ENCODE measurements at places on chromosomes 1 and 21. TPM values are rescaled to one million over a fixed set of nuclear protein-coding genes. Genes with fewer than 3 reads are reported as not detected.

DNA sequence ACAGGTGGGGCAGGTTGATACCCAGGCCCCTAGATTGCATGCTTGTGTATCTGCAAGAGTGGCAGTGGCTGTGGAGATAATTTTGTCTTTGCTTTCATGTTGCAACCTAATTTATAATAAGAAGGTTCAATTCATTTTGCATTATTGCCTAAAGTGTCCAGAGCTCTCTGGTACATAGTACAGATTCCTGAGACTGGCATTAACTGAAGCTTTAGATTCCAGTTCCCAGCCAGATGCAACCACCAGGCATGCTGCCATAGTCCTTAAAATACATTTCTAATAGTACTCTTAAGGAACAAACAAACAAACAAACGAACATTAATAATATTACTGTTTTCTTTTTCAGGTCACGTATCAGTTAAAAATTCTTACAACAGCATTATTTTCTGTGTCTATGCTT, 36.9 kb downstream of the SLC35A3 start:
- H3K4me1 ChIP-seq, result no peaks in the 10 kb centered on the region
- H3K4me3 ChIP-seq, result no peak overlapping the region
- DNase-seq, result no peak
- H3K36me3 ChIP-seq, result no peaks in the 10 kb centered on the region
- H3K27ac ChIP-seq, result no peak overlapping the region

DNA sequence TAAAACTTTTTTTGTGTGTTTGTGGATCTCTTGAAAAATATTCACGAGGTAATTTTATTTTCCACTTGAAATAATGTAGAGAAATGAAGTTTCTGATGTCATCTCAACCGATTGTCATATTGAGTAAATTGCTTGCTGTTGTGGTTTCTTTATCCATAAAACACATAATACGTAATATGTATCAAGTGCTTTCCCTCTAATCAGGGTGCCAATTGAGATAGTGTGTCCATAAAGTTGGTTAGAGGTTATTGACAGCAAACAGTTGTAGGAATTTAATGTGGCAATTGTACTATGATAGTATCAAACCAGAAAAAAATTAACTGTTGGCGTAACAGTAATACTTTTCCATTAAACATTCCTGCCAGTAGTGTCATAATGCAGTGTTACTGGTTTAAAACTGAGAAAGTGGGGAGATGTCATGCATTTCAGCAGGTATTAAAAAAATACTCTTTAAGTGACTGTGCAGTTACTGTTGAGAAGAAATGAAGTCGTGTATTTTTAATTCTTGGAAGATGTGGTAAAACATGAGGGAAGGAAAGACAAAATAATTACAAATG, 38.3 kb downstream of the USP25 start:
- peaks cover 3% of the 10 kb centered on the region for H3K4me1 ChIP-seq
- H3K4me3 ChIP-seq, result no peak overlapping the region
- no peaks in the 10 kb centered on the region for H3K36me3 ChIP-seq
- DNase-seq, result no peak
- H3K27ac ChIP-seq, result no peak overlapping the region

DNA sequence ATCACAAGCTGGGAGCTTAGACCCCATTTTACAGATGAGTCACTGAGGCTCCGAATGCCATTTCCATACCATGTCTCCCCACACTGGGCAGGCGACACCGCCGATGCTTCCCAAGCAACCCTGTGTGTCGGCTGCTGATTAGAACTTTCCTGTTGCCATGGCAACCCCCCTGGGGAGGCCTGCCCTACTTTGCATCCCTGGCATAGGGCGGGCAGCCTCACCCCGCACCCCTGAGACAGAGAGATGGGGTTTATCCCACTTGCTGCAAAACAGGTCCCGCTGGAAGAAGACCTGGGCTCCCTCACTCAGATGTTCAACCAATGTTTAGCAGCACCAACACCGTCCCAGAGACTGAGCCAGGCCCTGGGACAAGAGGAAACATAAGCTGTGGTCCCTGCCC, 81.5 kb downstream of the CAMK2N1 start:
- no peak overlapping the region for H3K4me3 ChIP-seq
- H3K27me3 ChIP-seq, result peaks cover 11% of the 10 kb centered on the region
- no peaks in the 10 kb centered on the region for H3K4me1 ChIP-seq
- no peak overlapping the region for H3K27ac ChIP-seq

DNA sequence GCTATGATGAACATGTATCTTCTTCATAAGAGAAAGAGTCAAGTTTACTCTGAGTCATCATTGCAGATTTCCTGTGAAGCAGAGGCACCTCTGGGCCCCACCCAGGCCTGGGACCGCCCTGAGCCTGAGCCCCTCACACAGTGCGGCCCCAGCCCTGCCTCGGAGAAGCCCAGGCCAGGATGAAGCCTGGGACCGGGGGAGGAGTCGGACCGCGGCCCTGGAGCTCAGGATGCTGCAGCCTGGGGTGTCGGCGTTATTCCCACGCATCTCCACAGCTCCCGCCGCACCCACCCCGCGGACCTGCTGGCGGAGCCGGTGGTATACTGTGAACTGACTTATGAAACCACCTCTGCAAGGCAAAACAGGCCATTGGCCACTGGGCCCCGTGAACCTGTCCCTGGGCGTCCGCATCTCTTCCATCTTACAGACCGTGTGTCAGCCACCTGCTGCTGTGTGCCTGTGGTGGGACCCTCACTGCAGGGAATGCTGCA, 2.4 kb upstream of the COL6A1 start:
- no peaks in the 10 kb centered on the region for H3K36me3 ChIP-seq
- no peak overlapping the region for H3K4me3 ChIP-seq

DNA sequence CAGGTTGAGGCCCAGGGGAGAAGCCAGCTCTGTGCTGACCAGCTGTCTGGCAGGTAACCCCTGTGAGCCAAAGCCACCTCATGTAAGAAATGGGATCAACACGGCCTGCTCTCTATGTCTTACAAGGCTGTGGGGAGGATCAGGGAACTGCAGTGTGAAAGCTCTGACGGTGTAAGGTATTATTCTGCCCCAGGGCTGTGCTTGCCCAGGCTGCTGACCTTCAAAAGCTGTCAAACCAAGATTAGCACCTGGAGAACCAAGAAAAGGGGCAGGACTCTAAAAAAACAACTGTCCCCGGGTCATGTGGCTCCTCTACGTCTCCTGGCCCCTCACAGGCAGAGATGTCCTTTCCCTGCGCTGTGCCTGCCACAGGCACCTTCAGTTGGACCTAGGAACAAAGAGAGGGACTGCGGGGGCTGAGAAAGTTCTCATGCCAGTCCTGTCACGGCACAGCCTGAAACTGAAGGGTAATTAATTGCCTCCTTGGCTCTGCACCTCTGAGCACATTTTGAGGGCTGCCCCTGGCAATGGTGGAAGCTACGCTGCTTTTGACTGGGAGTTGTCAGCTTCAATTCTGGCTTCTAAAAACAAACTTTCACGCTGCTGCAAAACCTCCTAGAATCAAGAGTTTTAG, 77.6 kb downstream of the PGBD5 start:
- DNase-seq, result no peak
- H3K27me3 ChIP-seq, result no peaks in the 10 kb centered on the region

- DNase-seq, result no peak
- no peak overlapping the region for H3K27ac ChIP-seq
- H3K4me1 ChIP-seq, result no peaks in the 10 kb centered on the region
- no peak overlapping the region for H3K4me3 ChIP-seq
- H3K36me3 ChIP-seq, result no peaks in the 10 kb centered on the region
These were observed 24.7 kb downstream of the ZNF684 start for GRCh38 chr1:40556121-40556520.

GRCh38 chr1:153538315-153538821, 2.4 kb downstream of the S100A5 start:
- H3K27me3 ChIP-seq, result no peaks in the 10 kb centered on the region
- peaks cover 2% of the 10 kb centered on the region for H3K36me3 ChIP-seq
- H3K4me1 ChIP-seq, result peaks cover 73% of the 10 kb centered on the region
- H3K4me3 ChIP-seq, result no peak overlapping the region

DNA sequence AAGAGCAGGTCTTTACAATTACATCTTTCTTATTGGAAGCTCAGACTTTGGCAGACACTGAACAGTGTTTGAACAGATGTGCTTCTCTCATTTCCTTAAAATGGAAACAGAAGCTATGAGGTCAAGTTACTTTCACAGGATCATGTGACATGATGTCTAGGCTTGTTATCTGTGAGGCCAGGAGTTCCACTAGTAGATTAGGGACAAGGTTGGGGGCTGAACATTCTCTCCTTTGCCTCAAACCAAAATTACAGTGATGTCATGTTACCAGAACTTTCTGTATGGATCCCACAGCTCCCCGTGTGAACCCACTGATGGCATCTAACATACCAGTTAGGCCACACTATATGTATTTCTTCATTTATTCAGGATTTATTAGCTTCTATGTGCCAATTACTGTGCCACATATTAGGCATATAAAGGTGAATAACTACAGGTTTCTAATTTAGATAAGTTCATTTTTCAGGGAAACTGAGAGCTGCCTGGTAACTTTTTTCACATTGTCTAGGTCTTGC, 6.0 kb downstream of the DYNLT5 start:
- peaks cover 9% of the 10 kb centered on the region for H3K27me3 ChIP-seq
- no peak for DNase-seq
- H3K4me1 ChIP-seq, result no peaks in the 10 kb centered on the region
- H3K36me3 ChIP-seq, result no peaks in the 10 kb centered on the region

DNA sequence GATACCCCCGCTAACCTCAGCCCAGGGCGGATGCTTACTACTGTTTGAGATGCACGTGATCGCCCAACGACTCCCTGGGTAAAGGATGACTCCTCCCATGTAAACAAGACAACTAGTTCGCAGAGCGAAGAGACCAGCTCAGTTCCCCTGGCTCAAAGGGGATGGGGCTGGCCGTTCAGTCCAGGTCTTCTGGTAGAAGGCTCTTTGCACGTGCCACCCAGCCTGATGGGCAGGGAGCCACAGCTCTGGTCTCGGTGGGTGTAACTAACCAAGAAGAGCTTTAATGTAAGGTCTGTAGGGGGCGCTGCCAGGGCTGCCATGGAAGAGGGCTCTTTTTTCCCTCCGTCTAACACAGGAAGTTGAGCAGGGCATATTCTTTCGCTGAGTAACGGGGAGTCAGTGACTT, 49.4 kb upstream of the PARP1 start:
- H3K27ac ChIP-seq, result no peak overlapping the region
- H3K36me3 ChIP-seq, result no peaks in the 10 kb centered on the region
- no peaks in the 10 kb centered on the region for H3K27me3 ChIP-seq
- peaks cover 8% of the 10 kb centered on the region for H3K4me1 ChIP-seq

DNA sequence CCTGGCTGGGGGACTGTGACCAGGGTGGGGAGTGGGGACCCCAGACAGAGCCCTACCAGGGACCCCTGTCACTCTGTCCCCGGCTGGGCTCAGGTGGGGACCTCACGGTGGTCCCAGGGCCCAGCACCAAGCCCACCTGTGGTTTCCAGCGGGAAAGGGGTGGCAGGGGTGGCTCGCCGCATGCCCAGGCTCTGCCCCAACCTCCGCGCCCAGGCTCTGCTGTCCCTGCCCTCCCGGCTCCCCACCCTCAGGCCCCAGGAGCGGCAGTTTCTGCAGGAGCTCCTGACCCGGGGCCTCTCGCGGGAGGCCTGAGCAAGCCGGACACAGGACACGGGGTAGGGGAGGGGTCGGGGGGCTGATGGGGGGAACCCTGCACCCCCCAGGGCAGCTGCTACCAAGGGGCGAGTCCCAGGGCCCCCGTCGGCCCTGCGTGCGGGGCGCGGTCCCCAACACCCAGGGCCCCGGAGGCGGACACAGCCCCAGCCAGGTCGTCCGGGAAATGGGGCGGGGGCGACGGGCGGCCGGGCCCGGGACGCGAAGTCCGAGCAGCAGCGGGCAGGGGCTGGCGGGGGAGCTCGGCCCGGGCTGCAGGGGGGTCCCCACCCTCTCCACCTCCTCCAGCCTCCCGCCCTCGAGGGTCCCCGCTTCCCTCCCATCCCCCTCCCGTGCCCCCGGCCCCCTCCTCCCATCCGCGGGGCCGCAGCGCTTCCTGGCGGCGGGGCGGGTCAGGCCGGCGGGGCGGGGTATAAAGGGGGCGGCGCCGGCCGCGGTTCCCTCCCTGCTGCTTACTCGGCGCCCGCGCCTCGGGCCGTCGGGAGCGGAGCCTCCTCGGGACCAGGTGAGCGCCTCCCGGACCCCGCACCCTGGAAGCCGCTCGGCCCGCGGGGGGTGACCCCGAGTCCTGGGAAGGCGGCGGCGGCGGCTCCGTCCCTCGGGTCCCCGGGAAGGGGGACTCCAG, at the start of gene COL6A2:
TSS of gene COL6A2 (plus strand) at position 777 of the 958 bp plus-strand sequence.
- H3K4me3 ChIP-seq, result no peak within 1 kb of the TSS
- no peaks in the 10 kb centered on the region for H3K36me3 ChIP-seq
- no peak within 1 kb of the TSS for H3K27ac ChIP-seq
- no peaks in the 10 kb centered on the region for H3K4me1 ChIP-seq
- H3K27me3 ChIP-seq, result no peaks in the 10 kb centered on the region
- DNase-seq, result peak; percentile 25

TEX38 gene
- not detected for total RNA-seq

RGS7 gene
- not detected for total RNA-seq

LORICRIN gene
- total RNA-seq, result not detected

FAAH gene
- 5.1 TPM for total RNA-seq
